ENCODE measurements at places on chromosomes 13 and 19.

DNA sequence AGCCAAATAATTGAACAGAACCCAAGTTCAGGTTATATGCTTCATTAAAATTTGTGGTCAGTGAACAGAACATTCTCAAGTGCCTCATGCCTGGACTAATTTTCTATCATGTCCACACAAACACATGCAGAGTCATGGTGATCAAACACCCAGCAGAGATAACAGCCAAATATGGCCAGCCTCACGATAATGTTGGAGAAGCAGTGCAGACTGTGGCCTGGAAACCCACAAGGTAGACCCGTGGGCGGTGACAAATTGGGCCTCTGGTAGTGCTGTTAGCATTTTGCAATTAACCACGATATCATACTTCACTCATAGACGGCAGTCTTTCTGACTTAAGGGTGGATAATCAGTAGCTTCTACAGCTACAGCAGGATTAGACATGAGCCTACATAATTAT, 35.0 kb upstream of the VWA8 start:
- DNase-seq, result no peak

GRCh38 chr13:92355213-92355612, 871.4 kb upstream of the GPC6 start:
- no peak for DNase-seq

- no peak for DNase-seq
These were observed 402.2 kb upstream of the ZNF507 start for GRCh38 chr19:31943191-31943661.

GRCh38 chr13:94198681-94199080, 280.8 kb downstream of the DCT start:
- DNase-seq, result no peak
